ENCODE measurements at places on chromosomes 3 and 15.

GRCh38 chr3:17090280-17090983 lies 205.7 kb downstream of the PLCL2 start:
- no peak for DNase-seq

DNA sequence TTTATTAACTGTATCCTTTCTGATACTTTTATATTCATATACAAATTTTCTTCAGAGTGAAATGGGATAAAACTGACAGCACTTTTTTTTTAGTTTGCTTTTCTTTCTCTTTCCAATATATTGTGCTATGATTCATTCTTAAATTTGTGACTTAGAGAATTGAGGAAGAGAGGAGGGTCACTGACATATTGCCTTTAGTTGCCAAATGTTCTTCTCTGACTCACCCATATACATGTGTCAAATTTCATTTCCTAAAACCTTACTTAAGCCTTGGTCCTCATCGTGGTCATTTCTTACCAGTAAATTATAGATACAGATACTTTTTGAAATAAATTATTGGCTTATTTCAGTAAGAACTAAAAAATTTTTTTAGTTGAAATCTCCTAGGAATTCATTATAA lies 53.9 kb downstream of the CLASP2 start:
- no peak for DNase-seq

DNA sequence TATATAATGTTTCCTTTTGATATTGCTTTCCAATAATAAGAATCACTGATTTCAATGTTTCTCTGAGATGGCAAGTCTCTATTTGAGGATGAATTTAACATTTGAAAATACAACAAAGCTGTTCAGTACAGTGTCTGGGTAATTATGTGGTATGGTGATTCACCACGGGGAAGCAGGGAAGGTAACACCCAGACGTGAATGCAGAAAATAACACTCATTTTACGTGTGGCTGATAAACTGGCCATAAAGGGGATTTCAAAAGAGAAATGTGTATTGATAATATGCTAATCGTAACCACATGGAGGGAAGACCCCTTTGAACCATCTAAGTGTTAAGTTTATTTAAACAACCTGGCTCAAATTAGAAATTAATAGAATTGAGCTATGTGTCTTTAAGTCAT lies 344.6 kb downstream of the GRM7 start:
- DNase-seq, result no peak

DNA sequence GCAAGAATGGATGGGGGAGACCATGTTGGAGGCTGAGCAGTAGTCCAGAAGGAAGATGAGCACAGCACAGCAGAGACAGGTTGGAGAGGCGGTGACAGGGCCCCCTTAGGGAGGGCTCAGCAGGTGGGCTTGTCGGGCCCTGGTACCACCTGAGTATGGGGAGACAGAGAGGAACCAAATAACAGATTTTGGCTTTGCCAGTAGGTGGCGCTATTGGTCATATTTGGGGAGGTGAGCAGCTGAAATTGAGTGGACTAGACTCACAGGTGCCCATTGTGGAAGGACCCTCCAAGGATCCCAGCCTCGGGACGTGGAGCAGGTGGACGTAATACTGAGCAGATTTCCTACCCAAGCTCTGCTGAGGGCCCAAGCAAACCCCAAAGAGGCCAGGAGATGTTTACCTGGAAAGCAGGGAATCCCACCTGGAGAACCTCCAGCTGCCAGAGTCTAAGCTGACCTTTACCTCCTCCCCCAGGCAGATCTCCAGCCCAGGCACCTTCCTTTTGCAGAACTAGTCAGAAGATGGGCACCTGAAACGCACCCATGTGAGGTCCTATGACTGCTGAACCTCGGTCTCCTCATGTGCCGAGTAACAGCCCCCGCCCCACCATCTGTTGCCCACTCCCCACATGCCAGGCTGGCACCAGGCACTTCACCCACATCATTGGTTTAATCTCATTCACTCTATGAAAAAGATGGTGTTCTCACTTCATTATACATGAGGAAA lies 24.6 kb upstream of the CORO2B start:
- peak; percentile 62 for DNase-seq

DNA sequence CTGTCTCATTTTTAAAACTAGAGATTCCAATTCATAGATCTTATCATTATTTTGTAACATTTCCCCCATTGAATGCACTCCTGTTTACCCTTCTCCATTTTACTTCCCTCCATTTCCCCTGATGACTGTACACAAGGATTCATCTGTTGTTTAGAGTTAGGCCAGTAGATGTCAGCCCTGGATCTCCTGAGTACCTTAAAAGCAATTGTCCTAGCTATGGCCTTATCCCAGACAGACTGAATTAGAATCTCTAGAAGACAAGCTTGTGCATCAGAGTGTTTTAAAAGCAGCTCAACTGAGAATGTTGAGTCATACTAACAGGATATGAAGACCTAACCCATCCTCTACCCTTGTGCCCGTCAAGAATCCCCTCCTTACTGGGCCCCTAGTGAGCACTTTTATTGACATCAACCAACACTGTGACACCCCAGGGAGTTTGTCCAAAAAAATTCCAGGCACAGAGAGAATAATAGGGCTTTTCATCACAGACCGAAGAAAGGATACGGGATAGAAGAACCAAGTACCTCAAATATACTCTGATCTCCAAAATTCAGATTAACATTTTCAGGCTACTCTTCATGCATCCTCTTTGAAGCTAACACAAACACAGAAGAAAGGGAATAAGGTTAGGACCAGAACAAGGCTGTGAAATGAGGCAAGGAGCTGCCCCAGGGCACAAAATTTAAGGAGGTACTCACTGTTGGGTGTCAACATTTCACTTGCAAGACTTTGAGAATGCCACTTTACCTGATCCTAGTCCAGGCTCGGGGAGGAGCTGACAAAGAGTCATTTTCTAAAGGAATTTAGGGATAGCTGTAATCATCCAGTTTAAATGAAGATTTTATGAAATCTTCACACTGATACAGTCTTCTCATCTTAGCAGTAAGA lies 17.1 kb downstream of the ZBED2 start:
- DNase-seq, result peak; percentile 52

GRCh38 chr3:20589275-20589674 lies 403.3 kb upstream of the SGO1 start:
- peak; percentile 46 for DNase-seq

All from NCI-H146 (cell line).